ENCODE measurements at places on chromosomes 2 and 18.

DNA sequence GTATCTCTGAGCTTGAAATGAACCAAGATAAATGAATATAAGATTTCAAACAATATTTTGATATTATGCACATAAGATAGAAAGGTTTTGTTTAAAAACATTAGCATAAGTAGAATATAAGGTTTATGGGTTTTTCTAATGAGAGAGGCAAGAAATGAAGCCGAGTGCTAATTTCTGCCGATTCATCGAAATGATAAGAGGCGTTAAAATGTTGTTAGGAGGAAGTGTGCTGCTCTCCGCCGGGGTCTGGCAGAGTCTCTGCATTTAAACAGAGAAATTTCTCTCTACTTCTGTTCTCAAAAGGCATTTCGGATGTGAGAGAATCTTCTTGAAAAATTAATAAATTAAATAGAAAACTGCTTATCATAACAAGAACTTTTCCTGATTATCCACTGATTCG lies 83.6 kb downstream of the MRPS9 start:
- no peak for DNase-seq

- peak; percentile 45 for DNase-seq
Measured at GRCh38 chr2:160484859-160485520, 8.6 kb downstream of the RBMS1 start.

DNA sequence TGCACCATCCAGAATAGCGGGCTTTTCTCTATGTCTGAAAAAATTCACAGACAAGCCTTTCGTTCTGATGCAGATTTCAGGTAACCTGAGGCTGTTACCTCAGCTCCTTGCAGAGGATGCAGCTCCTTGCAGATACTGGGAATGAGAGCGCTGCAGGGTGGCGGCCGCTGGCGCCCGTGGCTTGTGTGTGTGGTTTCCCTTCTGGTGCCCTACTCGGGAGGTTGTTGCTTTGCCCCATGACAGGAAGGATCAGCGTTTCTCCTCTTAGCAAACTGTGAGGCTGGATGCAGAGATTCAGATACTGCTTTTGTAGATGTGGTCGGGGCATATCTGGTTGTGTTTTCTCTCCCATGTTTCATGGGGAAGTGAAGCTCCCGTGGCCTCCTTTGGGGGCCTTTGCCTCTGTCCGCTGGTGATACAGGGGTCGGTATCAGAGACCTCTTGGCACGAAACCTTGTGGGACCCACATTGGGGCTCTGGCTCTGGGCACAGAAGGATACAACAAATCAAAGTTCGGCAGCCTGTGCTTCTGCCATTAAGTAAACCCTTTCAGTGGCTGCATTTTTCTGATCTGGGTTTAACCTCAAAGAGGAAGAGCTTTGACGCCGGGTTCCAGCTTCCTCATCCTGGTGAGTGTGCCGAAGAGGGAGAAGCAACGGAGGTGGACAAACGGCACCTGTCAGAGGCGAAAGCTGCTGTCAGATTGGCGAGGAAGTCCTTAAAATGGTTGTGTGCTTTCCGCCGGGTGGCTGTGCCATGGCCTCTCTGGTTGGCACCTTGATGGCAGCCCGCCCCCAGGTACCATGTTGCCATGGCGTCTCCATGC lies 127.8 kb downstream of the MBP start:
- DNase-seq, result peak; percentile 28

DNA sequence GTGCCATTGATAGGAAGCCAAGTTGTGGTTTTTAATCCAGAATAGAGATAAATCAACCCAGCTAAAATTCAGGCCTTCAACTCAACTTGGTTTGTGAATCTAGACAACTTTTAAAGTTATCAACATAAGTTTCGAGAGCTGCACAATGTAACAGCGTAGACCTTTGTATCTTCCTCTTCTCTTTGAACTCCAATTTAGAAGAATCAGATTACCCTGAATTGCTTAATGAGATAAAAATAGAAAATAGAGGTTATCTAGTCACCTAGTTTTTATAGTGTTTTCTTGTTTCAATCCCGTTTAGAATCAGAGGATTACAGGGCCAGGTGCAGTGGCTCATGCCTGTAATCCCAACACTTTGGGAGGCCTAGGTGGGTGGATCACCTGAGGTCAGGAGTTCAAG lies 12.3 kb downstream of the MOGAT1 start:
- no peak for DNase-seq

GRCh38 chr2:201298462-201299052 lies 38.2 kb downstream of the CASP8 start:
- no peak for DNase-seq

GRCh38 chr2:85265304-85265703 lies 62.5 kb downstream of the TGOLN2 start:
- DNase-seq, result no peak

DNA sequence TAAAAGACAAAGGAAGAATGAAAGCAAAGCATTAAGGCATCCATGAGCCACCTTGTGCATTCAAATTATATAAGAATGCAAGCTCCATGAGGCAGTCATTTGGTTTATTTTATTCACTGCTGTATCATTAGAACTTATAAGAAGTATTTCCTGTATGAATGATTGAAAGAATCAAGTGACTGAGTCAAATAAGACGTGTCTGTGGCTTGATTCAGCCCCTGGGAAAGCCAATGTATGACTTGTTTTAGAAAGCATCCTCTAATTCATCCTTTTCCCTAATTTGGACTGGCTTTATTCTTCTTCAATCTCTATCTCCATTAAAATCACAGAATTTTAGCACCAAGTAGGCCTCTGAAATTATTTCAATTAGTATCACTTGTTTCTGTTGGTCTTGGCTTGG lies 461.1 kb downstream of the LPIN1 start:
- no peak for DNase-seq

- no peak for DNase-seq
Measured at GRCh38 chr2:121075006-121075551, 209.9 kb downstream of the TFCP2L1 start.

GRCh38 chr2:232493701-232494474 lies 6.3 kb upstream of the ECEL1 start:
- no peak for DNase-seq

- no peak for DNase-seq
Measured at GRCh38 chr2:217438821-217439220, 564.0 kb downstream of the TNS1 start.

Data from CD8-positive, alpha-beta memory T cell (primary cell).